ENCODE measurements at places on chromosomes 3 and 15.

DNA sequence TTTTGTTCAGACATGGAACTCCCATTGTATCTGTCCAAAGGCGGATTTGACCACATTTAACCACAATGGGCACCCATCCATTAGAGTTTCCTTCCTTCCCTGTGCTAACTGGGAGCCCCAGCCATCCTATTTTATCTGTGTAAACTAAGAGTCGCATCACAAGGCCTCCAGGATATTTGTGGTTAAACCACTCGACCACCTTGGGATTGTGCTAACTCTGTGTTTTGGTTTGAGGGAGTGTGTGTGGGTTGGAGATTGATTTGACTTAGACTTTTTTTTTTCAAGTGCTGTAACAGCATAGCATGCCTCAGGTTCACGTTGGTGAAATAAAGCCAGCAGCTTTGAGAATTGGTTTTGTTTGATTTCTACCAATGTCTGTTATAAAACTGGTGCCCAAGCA is 100.4 kb upstream of the TP63 start:
- DNase-seq, result no peak

DNA sequence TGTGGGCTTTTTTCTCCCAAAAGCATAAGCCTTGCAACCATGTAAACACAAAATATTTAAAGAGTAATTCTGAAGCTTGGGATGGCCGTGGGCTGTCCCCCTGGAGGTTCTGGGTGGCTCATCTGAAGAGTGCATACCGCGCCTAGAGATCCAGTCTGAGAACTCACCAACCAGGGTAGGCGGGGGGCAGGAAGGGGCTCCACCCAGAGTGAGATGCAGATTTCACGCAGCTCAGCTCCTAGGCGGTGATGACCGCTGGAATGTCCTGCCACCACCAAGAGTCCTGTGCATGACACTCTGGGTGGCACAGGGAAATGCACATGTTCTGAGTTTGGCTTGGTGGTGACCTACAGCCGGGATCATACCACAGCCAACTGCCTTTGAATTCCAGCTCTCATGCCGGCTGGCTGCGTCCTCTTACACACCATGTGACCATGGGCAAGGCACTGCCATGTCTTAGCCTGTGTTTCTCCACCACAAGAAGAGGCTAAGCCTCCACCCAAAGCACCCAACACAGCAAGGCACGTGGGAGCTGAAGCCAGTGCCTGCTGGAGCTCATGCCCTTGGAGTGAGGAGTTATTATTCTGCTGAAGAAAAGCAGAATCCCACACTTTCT is 125.1 kb upstream of the IQSEC1 start:
- DNase-seq, result no peak

DNA sequence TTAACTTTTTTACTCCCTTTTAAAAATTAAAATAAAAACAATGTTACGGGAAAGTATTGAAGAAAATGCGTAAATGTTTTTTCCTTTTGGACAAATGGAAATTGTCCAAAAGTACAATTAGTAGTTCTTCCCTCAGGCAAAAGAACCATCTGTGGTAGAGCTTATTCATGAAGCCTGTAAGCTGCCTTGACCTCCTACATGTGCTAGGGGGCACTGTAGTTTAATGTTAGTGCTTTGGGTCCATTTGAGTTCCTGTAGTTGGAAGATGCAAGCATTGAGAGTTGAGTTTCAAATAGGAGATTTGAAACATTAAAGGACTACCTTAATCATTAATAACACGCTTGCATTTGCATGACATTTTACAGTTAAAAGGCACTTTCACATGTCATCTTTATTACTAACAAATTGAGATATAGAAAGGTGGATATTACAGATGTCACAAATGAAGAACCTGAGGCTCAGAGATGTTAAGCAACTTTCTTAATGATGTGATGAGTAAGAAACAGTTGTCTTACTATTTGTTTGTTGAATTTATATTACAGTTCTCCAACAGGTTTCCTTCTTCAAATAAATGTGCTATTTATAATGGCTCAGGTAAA is 1.8 kb upstream of the ZNF385D start:
- peak; percentile 55 for DNase-seq

- DNase-seq, result no peak
These were observed 152.6 kb upstream of the TPM1 start for GRCh38 chr15:62889734-62890505.
